ENCODE measurements at places on chromosomes 4 and X.

DNA sequence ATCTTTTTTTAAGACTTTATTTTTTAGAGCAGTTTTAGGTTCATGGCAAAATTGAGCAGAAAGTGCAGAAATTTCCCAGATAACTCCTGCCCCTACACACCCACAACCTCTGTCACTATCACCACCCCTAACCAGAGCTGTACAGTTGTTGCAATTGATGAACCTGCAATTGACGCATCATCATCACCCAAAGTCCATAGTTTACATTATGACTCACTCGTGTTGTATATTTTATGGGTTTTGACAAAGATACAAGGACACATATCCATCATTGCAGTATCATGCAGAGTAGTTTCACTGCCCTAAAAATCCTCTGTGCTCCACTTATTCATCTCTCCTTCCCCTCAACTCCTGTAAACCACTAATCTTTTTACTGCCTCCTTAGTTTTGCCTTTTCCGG is 34.5 kb upstream of the WAS start:
- DNase-seq, result no peak

GRCh38 chr4:48722509-48723446 is 57.3 kb downstream of the FRYL start:
- DNase-seq, result peak; percentile 87

GRCh38 chr4:145808021-145808650 is 128.2 kb downstream of the C4orf51 start:
- peak; percentile 92 for DNase-seq

- DNase-seq, result peak; percentile 95
Measured at GRCh38 chr4:113394730-113395530, 345.5 kb downstream of the ANK2 start.

- DNase-seq, result no peak
Measured at GRCh38 chr4:154433543-154433942, 58.1 kb downstream of the DCHS2 start.

- DNase-seq, result no peak
Measured at GRCh38 chr4:123206016-123206415, 190.6 kb upstream of the SPRY1 start.
